NCI-H2029 treated with DMSO at 0.1 percent for 48 hours (cell line): ENCODE measurements at places on chromosomes 11 and 22.

- DNase-seq, result peak; percentile 60
Observed at GRCh38 chr22:29040385-29041275, 21.0 kb downstream of the C22orf31 start.

DNA sequence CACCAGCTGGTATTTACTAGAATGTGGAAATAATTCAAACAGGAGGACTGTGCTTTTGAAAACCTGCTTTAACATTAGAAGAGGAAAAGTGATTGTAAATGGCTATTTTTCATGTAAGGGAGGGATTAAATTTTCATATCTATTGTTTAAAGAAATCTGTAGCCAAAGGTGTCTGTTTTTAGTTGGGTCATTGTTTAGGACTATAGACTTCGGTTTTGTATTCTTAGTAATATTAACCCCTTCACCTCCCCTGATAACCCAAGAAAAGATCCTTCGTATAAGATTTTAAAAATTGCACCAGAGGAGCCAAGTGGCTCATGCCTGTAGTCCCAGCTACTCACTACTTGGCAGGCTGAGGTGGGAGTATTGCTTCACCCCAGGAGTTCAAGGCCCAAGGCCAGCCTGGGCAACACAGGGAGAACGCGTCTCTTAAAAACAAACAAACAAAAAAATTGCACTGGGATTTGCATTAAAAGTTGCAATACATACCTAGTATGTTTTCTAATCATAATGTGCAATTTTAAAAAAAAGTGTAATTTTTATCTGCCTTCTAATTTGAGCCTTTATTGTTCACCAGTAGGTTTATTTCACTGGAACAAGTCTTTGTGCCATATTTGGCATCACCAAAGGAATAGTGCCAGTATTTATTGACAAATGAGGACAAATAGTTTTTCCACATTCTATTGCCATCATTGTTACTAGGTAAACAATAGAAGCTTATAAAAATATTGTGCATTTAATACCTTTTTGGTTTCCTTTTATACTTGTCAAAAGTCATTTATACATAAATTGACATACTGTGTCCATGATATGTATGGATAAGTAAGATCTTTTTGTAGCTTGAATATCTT, 34.3 kb downstream of the MTMR3 start:
- no peak for DNase-seq

DNA sequence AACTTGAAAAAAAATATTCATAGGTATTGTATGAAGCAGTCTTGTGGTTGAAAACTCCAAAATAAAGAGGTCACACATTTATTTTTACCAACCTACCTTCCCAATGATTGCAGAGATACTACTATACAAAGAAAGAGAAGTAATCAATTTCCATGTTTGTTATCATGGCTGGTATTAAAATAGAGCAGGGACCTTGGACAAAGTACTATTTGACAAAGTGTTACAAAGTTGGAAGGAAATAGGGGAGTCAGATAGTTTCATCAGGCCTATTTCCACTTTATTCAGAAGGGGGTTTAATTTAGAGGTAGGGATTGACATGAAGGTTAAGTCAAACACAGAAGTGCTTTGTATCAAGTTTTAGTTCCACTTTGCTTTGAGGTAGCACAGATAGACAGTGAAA, 34.4 kb upstream of the KIRREL3 start:
- no peak for DNase-seq

- no peak for DNase-seq
Observed at GRCh38 chr11:124518989-124519451, 24.4 kb downstream of the OR8B12 start.

DNA sequence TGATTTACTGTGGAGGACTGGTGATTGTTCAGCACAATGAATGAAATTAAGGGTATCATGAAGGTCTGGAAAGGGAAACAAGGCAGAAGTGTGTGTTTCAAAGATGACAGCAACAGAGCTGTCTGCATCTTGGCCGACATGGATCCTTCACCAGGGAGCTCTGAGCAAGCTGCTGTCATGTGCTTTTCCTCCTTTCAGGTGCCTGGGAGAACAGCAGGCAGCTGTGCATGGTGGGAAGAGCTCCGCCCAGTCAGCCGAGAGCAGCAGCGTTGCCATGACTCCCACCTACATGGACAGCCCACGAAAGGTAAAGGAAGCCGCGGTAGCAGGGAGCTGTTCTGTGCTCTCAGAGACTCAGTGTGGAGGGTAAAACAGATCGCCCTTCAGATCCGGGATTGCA, 87.1 kb upstream of the YWHAH start:
- peak; percentile 74 for DNase-seq

GRCh38 chr22:27919942-27920755, 1.1 kb upstream of the PITPNB start:
- no peak for DNase-seq

GRCh38 chr22:17319546-17319945, 49.7 kb upstream of the CECR2 start:
- no peak for DNase-seq

DNA sequence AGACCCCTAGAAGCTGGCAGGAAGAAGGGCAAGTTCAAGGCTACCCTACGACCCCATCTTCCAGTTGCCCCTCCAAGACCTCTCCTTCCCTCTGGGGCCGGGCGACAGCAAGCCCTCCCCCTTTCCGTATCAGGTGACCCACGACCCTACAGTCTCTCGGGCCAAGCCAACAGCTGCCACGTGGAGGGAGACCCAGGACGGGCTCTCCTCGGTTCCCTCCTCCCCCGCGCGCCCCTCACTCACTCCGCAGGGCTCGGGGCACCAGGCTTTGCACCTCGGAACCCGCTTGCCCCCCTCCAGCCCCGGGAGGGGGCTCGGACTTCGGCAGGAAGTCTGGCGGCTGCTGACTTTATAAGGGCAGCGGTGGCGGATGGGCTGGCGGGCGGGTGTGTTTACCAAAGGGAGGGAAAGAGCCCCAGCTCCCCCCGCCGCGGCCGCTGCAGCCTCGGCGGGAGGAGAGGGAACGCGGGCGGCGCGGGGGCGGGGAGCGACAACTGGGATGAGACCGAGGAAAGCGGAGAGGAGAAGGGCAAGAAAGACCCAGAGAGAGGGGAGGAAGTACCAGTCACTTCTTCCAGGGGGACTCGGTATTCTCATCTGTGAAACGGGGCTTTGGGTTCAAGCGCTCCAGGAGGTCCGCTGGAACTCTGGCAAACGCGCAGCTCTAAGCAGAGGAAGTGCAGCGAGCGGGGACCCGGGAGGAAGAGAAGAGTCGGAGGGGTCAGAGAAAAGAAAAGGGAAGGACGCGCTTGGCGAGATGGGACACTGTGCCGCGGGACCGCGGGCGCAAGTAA, 767 bp downstream of the SLC43A1 start:
- no peak for DNase-seq

GRCh38 chr11:10750838-10751580, at the start of gene CTR9:
TSS of gene CTR9 (plus strand) at chr11:10751246. CDS start at chr11:10751413, 167 bp downstream.
- DNase-seq, result peak; percentile 87
